ENCODE measurements at places on chromosomes 7 and 10.

GRCh38 chr10:133139551-133140065 is 20.4 kb upstream of the KNDC1 start:
- no peak for DNase-seq

GRCh38 chr10:91707236-91707635 is 74.4 kb upstream of the PPP1R3C start:
- no peak for DNase-seq

GRCh38 chr7:34191771-34192479 is 286.6 kb downstream of the BMPER start:
- no peak for DNase-seq

GRCh38 chr10:21602313-21602712 is 68.3 kb downstream of the MLLT10 start:
- DNase-seq: no peak

GRCh38 chr10:16612115-16612980 is 90.7 kb upstream of the C1QL3 start:
- DNase-seq: peak; percentile 25

GRCh38 chr10:106044503-106044902 is 1120.0 kb downstream of the SORCS1 start:
- no peak for DNase-seq

GRCh38 chr10:86871563-86872183 is 85.7 kb downstream of the MMRN2 start:
- no peak for DNase-seq

GRCh38 chr10:106615081-106615480 is 549.4 kb downstream of the SORCS1 start:
- no peak for DNase-seq

DNA sequence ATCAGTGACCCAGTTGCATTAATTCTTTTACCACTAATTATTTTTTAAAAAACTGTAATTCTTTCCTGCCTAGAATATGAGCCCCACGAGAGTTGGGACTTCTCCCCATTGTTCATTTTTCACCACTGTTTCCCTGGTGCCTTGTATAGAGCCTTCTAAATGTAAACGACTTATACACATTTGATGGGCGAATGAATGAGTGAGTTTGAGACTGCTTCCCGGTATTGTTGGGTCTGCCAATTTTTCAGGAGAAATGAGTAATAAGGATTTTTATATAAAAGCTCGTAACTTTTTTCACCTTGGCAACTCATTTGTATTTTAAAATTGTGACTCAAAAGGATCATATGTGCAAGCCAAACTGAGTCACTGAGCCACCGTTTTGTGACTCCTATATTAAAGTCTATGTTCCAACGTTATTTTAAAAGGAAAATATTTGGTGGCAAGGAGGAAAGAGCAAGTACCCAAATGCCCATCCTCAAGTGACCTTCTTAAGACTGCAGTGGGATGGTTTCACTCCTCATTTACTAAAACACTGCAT is 621.3 kb downstream of the KCNMA1 start:
- DNase-seq: no peak

GRCh38 chr7:22435720-22436119 is 64.3 kb downstream of the STEAP1B start:
- DNase-seq: no peak

DNA sequence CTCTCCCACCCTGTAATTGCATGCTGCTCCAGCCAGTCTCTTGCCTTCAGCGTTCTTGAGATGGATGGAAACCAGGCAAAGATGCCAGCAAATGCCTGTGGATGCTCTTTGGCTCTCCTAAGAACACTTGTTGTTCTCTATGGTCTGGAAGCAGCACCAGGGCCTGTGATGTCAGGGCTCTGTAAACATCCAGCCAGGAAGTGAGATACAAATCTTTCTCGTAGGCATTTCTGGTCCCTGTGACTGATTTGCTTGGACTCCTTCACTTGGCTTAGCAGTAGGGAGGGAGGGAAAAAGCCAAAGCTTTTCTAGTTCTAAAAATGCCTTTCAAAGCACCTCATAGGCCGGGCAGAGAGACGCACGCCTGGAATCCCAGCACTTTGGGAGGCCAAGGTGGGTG is 201.3 kb downstream of the REEP3 start:
- DNase-seq: no peak

DNA sequence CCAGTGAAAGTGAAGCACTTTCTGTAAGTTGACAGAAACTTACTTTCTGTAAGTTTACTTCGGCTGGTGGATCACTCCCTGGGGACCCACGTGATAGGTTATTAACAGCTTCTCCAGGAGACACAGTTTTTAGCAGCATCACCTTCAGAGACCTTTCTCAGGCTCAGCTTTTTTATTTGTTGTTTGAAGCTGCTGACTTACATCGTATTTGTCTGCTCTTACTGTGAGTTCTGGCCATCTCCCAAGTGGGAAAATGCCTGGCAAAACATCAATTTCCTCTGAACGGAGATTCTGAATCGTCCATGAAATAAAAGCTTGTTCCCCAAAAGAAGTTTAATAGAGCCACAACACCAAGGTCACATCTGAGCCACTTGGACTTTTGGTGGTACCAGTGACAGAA is 178.7 kb upstream of the PODXL start:
- no peak for DNase-seq

All from RWPE1 (cell line).